ENCODE measurements at places on chromosomes 12 and 14. TPM values are rescaled to one million over a fixed set of nuclear protein-coding genes. Genes with fewer than 3 reads are reported as not detected.

DHRS2 gene
- 14.7 TPM for total RNA-seq

OR4E2 gene
- not detected for total RNA-seq

MANSC1 gene
- 10.5 TPM for total RNA-seq

LMNTD1 gene
- not detected for total RNA-seq

GALNT16 gene
- total RNA-seq = not detected

ARHGAP9 gene
- 1.5 TPM for total RNA-seq

NPAS3 gene
- total RNA-seq = not detected

EIF2S3B gene
- total RNA-seq = 0.18 TPM

B3GNT4 gene
- total RNA-seq = 2.1 TPM

TBX5 gene
- not detected for total RNA-seq

PARPBP gene
- total RNA-seq = 13.0 TPM

LRTM2 gene
- total RNA-seq = not detected

A2M gene
- total RNA-seq = not detected

DCAF4 gene
- 18.0 TPM for total RNA-seq

NID2 gene
- 0.23 TPM for total RNA-seq

CYP27B1 gene
- total RNA-seq = 11.0 TPM

KRT83 gene
- total RNA-seq = 0.94 TPM

TROAP gene
- 71.4 TPM for total RNA-seq

PTCSC3 gene
- total RNA-seq = not detected

CD4 gene
- total RNA-seq = 0.25 TPM

Measured in HT-29 (cell line).